ENCODE measurements at places on chromosomes 2 and 18.

GRCh38 chr18:3595369-3596273, 145.6 kb downstream of the TGIF1 start:
- DNase-seq = peak; percentile 63

DNA sequence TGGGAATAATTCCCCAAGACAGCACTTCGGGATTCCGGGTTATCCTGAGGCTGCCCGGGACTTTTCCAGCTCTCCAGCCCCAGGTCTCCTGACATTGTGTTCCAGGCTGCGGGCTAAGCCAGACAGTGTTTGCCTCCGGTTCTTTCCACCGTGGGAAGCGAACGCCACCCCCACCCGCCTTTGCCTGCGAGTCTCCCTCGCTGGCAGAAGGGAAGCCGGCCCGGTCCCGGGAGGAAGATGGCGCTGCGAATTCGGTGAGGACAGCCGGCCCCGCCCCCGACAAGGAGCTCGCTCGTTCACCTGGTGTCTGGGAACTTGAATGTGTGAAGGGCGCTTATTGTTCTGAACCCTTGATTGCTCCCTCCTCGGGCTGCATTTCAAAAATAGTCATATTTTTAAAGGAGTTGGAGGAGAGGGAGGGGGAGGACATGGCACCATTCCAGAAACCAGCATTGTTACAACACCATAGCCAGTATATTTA, 2.9 kb downstream of the LRATD1 start:
- peak; percentile 55 for DNase-seq

- peak; percentile 95 for DNase-seq
These were observed 69.6 kb downstream of the POLR1A start for GRCh38 chr2:86035883-86036668.

DNA sequence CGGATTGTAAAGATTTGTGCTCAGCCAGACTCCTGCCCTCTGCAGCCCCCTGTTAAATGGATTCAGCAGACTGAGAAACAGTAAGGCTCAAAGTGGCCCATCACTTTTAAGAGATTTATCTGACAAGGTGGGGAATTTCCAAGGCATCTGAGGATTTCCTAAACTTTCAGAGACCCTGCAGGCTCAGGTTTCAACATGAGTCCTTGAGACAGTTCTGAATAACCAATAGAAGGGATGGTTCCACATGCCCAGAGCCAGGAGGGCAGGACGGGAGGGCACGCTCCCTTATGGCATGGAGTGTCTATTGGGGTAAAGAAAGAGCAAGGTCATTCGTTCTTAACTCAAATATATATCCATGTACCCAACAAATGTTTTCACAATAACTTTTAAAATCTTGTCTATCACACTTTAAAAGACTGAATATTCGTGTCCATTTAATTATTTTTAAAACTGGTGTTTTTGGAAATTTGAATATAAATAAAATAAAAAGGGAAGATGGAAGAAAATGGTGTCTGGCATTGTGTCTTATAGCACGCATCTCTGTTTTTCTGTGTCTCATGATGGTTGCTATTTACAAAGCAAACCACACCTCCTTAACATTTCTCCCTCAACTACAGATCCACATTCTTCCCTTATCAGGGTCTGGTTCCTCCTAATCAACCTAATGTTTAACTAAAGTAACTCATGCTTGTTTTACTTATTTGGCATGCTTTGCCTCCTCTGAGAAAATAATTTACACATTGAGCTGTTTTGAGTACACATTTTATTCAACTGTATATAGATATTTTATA, 56.0 kb upstream of the DSG1 start:
- DNase-seq = no peak

DNA sequence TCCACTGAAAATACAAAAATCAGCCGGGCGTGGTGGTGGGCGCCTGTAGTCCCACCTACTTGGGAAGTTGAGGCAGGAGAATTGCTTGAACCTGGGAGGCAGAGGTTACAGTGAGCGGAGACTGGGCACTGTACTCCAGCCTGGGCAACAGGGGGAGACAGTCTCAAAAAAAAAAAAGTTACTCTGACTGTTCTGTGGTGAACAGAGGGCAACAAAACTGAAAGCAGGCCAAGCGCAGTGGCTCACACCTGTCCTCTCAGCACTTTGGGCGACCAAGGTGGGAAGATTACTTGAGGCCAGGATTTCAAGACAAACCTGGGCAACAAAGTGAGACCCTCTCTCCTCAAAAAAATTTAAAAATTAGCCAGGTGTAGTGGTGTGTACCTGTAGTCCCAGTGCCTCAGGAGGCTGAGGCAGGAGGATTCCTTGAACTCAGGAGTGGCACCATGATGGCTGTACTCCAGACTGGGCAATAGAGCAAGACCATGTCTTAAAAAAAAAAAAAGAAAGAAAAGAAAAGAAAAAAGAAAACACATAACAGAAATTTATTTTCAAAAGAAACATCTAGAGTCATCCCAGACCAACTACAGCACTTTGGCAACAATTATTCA, 13.6 kb upstream of the RTN4 start:
- DNase-seq = peak; percentile 88

GRCh38 chr2:61922714-61923113, 17.2 kb downstream of the COMMD1 start:
- no peak for DNase-seq

DNA sequence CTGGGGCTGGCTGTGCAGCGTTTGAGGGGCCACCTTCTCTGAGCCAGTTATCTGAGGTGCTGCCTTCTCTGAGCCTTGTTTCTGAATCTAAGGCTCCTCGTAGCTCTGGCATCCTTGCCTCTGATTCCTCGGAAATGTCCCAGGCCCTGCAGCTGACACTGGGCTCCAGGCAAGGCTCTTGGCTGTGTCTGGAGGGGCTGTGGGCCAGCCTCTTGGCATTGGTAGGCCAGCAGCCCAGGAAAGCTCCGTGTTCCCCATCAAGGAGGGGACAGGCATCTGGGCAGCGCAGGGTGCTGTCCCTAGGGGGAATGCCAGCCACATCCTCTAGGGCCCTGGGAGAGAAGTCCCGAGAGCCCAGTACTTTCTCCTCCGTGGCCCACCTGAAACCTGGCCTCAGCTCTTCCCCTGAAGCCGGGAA, 40.7 kb upstream of the TAF1B start:
- DNase-seq = no peak

GRCh38 chr18:62550746-62551145, 27.9 kb downstream of the ZCCHC2 start:
- no peak for DNase-seq

GRCh38 chr18:13235981-13236380, 17.4 kb downstream of the LDLRAD4 start:
- DNase-seq = no peak

DNA sequence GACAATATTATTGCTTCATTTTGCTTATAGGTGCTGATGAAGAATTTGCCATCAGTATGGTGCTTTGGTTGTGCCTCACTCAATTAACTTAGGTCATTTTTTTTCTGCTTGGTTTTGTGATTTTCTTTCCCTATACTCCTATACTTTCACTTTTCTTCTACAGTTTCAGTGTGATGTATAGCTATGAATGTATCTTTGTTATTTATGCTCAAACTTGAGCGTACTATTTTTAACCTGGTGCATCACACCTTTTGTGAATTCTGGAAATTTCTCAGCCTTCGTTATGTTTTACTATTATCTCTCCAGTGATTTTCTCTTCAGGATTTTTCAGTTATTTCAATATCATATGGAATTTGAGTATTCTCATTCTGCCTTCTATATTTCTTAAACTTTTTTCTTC, 2035.3 kb upstream of the LRRTM1 start:
- DNase-seq = no peak

GRCh38 chr18:55501579-55501978, 86.4 kb downstream of the TCF4 start:
- no peak for DNase-seq

DNA sequence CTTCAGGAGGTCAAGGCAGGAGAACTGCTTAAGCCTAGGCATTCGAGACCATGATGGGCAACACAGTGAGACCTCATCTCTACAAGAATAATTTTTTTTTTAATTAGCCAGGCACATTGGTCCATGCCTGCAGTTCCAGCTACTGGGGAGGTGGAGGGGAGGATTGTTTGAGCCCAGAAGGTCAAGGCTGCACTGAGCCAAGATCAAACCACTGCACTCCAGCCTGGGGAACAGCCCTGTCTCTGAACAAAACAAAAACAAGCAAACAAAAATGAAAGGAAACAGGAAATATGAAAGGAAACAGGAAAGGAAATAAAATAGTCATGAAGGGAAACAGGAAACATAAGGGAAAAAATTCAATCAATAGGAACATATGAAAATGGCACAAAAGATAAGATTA, 64.7 kb upstream of the TMEM247 start:
- no peak for DNase-seq

DNA sequence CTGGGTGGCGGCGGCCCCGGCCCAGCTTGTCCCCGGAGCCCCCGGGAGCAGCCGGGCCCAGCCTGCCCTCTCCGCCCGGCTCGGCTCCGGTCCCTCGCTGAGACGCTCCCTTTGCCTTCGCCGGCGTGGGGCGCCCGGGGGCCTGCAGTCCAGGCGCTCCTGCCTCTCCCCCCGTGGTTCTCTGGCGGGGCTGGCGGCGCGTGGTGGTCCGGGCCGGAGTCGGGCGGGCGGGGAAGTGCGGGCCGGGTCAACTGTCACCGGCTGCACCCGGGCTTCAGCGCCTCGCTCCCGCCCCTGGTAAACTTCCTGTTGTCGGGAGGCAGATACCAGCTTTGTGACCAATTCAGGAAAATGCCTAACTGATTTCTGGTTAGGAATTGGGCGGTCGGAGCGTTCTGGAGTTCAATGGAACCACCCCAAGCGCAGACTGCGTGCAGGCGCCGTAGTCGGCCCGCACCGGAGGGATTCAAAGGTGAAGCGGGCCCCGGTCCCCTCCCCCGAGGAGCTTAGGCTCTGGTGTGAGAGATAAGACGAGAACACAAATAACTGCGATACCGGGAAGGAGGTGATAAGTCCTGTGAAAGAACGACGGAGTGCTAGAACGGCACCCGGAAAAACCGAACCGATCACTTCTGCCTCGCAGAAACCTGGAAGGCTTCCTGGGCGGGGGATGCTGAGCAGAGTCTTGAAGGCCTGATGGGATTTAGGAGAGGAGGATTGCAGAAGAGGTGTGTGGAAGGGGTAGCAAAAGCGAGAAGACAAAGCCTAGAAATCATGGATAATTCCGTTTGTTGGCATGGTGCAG, 891 bp downstream of the CAB39 start:
- DNase-seq = peak; percentile 14

- DNase-seq = peak; percentile 68
These were observed 40.1 kb upstream of the GPD2 start for GRCh38 chr2:156396126-156396525.

DNA sequence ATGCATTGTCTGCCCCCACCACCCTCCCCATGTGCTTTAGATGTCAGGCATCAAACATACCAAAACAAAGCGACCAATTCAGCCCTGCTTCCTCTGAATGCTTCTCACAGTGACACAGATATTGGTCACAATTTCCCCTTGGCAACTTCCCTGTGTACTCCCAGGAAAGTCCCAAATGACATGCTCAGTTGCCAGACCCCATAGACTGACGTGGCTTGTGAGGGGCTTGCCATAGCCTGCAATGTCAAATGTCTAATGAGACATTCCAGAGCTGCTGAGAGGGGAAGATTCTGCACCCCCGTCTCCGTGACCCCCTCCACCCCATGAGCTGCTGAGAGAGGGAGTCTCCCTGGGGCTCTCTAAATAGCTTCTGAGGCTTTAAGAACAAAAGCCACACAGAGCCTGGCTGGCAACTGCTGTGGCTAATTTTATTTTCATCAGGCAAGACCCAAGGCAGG, 47.3 kb downstream of the RFTN2 start:
- DNase-seq = no peak

GRCh38 chr2:233098618-233099017, 38.5 kb downstream of the INPP5D start:
- DNase-seq = no peak

GRCh38 chr2:141393214-141393545, 737.6 kb downstream of the LRP1B start:
- DNase-seq = no peak

DNA sequence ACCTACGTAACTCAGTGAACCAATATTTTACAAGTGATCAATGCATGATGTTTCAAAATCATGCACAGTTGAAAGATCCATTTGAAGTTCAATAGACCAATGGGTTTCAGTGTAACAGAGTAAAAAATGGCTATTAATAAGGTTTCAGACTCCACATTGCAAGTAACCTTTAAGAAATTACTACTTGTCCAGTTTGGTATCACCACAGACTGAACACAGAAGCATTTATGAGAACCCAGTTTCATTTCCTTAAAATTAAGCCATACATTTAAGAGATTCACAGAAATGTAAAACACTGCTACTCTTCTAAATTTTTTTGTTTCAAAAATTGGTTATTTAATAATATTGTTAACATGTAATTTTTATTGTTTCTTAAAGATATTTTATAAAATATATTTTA, 98.9 kb upstream of the CHRNA1 start:
- DNase-seq = no peak

- DNase-seq = no peak
These were observed 27.1 kb downstream of the MTERF4 start for GRCh38 chr2:241074901-241075540.

DNA sequence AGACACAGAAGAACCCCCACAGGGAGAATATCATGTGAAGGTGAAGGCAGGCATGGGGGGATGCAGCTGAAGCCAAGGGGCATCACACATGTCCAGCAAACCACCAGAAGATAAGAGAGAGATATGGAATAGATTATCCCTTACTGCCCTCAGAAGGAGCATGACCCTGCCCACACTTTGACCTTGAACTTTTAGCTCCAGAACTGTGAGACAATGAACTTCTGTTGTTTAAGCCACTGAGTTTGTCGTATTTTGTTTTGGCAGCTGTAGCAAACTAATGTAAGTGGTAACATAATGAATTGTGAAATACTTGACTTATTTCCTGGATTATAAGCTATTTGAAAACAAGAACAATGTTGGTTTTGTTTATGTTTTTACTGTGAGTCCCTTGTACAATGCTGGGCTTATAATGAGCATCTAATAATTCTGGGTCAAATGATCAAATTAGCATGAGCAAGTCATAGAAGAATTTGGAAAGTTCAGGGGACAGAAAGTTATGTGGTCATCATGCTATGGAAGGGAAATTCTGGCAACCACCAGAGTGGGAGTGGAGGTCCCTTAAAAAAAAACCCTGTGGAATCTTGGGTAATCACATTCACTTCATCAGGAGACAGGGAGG, 541.0 kb upstream of the KLHL29 start:
- no peak for DNase-seq

- no peak for DNase-seq
These were observed 152.3 kb downstream of the PAX3 start for GRCh38 chr2:222146488-222146887.

GRCh38 chr2:165373278-165374010, 96.1 kb upstream of the CSRNP3 start:
- DNase-seq = no peak

DNA sequence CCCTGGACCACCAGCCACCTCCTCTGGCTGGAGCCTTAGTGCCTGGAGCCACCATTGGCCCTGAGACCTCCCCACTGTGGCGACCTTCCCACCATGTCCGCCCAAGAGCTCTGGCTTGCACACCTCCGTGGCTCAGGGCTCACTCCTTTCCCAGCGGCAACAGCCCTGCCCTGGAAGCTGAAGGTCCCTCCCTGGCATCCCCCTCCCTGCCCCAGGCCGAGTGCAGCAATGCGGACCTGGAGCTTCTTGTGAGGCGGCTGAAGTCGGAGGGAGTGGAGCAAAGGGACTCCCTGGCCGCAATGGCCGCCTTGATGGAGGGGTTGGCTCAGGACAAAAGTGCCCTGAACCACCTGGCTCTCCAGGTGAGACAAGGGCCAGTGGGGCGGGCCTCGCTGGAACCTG, 28.6 kb downstream of the CROCC2 start:
- peak; percentile 1 for DNase-seq

Data from RPMI8226 (cell line).